ENCODE measurements at places on chromosomes 7 and 10.
A peak's percentile ranks its signal among the peaks of the same experiment; 100 is the strongest.

DNA sequence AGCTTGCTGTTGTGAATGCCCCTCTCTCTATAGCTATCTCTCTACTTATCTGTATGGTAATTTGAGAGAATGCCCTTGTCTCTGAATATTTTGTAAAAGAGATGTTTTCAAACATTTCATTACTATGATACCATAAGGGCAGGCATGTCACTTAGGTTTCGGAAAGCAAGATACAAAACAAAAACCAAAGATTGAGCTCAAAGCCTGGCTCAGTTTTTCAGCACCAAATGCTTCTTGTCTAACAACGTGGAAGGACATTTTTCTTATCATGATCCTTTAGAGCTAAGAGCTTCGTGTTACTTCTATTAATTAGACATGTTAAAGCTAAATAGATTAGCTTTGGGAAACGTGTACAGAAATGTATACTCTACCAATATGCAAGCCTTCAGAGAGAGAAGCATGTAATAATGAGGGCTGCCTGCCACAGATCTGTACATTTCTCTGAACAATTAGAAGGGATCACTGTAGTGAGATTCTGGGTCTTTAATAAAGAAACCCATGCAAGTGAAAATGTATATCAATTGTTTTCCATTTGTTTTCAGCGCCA is 148.9 kb downstream of the ARID5B start:
- DNase-seq = no peak

- no peak for DNase-seq
Measured at GRCh38 chr7:40297741-40298311, 163.0 kb downstream of the SUGCT start.

- no peak for DNase-seq
Measured at GRCh38 chr7:7529328-7529727, 6.3 kb downstream of the COL28A1 start.

DNA sequence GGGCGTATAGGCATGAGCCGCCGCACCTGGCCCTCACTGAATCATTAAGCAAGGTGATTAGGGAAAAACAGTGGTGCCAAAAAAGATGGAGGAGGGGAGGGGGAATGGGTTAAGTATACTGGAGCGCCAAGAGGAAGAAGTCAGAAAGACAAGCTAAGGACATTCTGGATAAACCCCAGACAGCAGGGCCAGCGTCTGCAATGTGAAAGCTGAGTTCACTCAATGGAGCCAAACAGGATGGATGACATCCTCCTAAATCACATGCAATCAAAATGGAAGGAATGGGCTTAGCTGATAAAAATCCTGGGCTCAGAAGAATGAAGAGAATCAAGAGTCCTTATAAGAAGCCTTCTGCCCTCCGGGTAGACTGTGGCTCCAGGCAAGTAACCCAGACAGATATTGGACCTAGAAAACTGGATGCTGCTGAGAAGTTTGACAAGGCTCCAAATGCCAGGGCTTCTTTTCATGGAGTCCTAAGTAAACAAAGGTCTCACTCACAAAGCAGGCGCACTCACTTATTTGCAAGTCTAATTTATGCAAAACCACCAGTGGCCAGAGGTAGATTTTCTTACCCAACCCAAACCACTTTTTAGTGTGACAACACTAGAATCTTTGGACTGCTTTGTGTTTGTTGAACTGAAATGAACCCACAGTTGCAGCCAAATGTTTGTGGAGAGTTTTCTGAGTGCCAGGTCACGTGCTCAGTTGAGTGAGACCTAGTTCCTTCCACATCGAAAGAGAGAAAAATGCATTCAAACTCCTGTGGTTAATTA is 519.1 kb upstream of the AUTS2 start:
- DNase-seq = peak; percentile 22

GRCh38 chr7:30726296-30727006 is 25.5 kb upstream of the INMT start:
- no peak for DNase-seq

DNA sequence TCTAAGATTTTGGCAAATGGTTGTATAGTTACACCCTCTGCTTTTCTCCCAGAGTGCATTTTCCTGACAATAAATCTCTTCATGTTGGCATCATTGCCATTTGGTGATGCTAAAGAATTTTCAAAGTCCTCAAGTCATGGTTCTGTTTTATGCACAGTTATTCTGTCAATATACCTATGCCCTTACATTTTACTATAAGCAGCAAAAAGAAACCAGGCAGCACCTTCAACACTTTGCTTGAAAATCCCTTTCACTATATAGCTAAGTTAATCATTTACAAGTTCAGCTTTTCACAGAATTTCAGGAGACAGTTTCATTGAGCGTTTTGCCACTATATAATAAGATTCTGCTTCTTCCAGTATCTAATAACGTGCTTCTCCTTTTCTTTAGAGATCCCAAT is 22.6 kb downstream of the FIGNL1 start:
- DNase-seq = no peak

- DNase-seq = no peak
Measured at GRCh38 chr7:79290398-79290797, 163.1 kb downstream of the MAGI2 start.

- DNase-seq = no peak
Measured at GRCh38 chr7:46810986-46811385, 770.9 kb downstream of the TNS3 start.

GRCh38 chr7:30135301-30136116 is 723 bp downstream of the MTURN start:
- DNase-seq = peak; percentile 72

GRCh38 chr10:1168763-1169162 is 112.6 kb downstream of the WDR37 start:
- DNase-seq = no peak

- no peak for DNase-seq
Measured at GRCh38 chr10:117743509-117743908, 201.0 kb downstream of the EMX2 start.

DNA sequence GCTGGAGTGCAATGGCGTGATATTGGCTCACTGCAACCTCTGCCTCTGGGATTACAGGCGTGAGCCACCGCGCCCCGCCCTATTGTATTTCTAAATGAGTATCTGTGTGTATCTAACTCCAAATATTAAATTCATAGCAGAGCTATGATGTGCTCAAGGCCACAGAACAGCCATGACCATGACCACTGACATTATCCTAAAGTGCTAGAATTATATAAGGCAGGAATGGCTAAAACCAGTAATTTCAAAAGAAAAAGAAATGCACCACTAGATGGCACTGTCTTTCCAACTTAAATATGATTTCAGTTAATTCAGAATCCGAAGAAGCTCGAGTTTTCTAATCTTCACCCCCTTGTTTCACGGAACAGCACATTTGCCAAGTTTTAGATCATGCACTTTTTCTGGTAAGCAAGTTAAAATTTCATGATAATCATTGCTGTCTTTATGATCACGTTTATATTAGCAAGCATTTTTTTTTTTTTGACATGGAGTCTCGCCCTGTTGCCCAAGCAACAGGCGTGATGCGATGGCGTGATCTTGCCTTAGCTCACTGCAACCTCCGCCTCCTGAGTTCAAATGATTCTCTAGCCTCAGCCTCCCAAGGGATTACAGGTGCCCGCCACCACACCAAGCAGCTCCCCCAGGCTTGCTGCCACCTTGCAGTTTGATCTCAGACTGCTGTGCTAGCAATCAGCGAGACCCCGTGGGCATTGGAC is 65.3 kb downstream of the OR13A1 start:
- no peak for DNase-seq

DNA sequence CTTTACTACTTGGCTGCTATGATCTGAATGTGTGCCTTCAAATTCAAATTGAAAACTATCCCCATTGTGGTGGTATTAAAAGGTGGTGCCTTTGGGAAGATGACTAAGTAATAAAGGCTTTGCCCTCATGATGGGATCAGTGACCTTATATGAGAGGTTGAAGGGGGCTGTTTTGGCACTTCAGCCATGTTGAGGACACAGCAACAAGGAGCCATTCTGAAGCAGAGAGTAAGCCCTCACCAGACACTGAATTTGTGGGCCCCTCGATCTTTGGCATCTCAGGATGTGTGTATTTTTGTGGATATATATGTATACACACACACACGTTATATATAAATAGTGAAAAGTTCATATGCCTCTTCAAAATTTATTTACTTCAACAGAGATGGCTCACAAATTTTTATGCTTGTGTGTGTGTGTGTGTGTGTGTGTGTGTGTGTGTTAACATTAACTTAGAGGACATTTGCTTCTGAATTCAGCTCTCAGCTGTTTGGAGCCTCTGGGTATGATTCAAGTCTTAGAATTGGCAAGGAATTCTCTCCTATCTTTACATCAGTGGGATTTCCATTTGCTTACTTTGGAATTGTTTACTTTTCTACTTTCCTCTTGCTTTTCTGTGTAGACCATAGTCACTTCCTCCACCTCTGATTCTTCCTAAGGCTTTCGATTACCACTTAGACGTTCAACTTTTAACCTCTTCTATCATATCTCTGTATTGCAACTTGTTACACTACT is 66.6 kb downstream of the MAGI2 start:
- DNase-seq = no peak

DNA sequence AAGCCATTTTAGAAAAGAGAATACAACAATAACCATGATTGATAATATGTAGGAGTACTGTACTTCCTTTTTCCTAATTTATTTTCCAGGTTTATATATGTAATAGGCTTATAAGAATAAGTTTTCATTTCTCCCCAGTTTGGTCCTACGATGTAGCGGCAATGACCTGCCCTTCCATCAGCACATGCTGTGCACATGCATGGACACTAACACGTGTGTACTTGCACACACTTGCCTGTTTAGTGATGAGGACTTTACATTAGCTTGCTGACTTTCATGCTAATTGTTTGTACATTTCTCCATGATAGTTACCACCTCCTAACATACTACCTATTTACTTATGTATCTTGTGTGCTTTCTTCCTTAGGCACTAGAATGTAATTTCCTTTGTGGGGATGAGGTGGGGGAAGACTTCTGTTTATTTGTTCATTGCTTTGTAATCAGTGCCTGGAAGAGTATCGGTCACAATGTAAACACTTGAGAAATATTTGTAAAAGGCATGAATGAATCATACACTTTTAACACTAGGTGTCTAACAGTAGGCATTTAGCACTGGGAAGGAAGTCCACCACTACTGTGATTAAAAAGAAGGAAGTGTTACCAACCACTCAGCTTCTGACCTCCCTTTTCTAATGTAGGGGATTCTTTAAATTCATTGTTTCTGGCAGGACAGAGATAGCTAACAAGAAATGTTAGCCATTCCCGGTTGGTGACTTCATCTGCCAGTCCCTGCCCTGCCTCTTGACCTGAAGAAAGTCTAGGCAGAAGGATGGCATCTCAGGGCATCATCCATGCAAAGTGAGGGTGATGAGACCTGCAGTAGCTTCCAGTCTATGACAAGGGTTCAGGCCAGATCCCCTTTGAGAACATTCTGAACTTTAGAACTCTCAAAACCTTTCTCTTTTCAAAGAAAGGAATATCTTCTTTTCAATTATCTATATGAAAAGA is 120.2 kb upstream of the RAB18 start:
- no peak for DNase-seq

- no peak for DNase-seq
Measured at GRCh38 chr10:110827410-110827809, 44.3 kb upstream of the PDCD4 start.

DNA sequence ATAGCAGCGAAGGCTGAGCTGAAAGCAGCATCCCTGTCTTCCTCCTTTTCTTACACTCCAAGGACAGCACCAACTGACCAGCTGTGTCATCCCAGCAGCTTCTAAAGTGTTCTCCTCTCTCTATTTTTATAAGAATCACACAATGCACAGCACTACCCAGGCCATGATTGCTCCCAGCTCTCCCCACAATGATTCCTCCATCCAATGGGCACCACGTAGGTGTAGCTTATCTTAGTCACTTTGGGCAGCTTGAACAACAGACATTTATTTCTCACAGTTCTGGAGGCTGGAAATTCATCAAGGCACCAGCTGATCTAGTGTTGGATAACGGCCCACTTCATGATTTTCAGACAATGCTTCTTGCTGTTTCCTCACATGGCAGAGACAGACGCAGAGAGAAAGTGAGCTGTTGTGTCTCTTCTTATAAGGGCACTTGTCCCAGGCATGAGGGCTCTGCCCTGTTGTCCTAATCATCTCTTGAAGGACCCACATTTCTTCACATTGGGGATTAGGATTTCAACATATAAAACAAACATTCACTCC is 92.0 kb upstream of the CDC14C start:
- DNase-seq = no peak

- no peak for DNase-seq
Measured at GRCh38 chr7:4119848-4120247, 562.2 kb upstream of the FOXK1 start.

- DNase-seq = no peak
Measured at GRCh38 chr10:89002226-89002978, 11.8 kb downstream of the FAS start.

GRCh38 chr7:130013241-130013640 is 37.9 kb downstream of the ZC3HC1 start:
- no peak for DNase-seq

- no peak for DNase-seq
Measured at GRCh38 chr7:100552532-100552931, 13.5 kb downstream of the AGFG2 start.

- DNase-seq = no peak
Measured at GRCh38 chr7:157856873-157857577, 520.2 kb downstream of the DNAJB6 start.

DNA sequence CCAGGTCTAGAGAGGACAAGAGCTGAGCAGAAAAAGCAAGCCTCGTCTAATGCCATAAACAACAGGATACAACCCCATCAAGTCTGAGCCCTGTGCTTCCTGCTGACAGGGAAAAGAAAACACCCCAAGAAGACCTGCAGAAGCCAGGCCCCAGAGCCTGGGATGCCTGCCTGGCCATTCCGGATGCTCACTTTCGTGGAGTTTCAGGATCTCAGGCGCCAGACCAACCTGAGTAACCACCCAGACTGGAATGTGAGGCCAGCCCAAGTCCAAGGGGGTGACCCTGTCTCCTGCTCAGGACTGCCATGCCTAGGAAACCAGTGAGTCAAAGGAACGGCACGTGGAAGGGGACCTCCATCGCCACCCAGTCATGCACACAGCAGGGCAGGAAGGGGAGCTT is 74.3 kb downstream of the PLXNA4 start:
- no peak for DNase-seq

- no peak for DNase-seq
Measured at GRCh38 chr10:124130198-124130900, 37.0 kb upstream of the CHST15 start.

DNA sequence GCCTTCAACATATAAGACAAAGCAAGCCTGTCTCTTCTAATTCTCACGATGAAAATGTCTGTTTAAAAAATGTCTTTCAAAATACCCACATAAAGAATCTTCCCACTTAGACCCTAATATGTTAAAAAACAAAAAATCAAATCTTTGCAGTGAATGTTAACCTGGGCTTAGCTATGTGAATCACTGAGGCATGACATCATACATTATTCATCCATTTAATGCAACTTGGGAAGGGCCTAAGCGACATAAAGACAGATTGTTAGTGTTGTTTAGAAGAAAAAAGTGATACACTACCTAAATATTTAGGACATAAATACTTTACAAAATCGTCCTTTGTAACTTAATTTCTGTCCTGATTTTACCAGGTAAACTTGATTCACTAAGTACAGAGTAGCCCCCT is 648.5 kb upstream of the NRP1 start:
- DNase-seq = no peak

- DNase-seq = peak; percentile 85
Measured at GRCh38 chr10:23067939-23068775, 27.2 kb upstream of the MSRB2 start.

GRCh38 chr7:47119261-47119865 is 462.5 kb downstream of the TNS3 start:
- DNase-seq = no peak

Data from colonic mucosa (tissue), 4 donors.